ENCODE measurements at places on chromosomes 16 and 17. TPM values are rescaled to one million over a fixed set of nuclear protein-coding genes. Genes with fewer than 3 reads are reported as not detected.
A peak's percentile ranks its signal among the peaks of the same experiment; 100 is the strongest.

Gene TMEM238L
- not detected for total RNA-seq

Gene CDRT15
- not detected for total RNA-seq

GRCh38 chr17:12768255-12768654 is 21.0 kb upstream of the ARHGAP44 start:
- no peak for DNase-seq

DNA sequence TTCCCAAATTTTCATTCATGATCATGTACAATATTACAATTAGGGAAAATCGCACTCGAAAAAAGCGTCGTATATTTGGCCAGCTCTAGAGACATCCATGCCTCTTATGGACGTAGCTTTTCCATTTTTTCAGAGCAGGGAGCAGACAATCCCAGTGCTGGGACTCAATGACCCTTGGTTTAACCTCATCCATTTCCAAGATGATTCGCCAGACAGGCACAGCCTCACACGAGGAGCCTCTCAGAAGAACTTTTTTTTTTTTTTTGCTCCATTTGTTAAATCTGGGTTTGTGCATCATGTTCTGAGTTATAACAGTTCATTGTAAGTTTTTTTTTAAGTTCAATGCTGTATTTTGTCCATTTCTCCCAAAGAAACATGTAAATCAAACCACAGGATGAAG is 92.1 kb downstream of the ZDHHC7 start:
- no peak for DNase-seq

DNA sequence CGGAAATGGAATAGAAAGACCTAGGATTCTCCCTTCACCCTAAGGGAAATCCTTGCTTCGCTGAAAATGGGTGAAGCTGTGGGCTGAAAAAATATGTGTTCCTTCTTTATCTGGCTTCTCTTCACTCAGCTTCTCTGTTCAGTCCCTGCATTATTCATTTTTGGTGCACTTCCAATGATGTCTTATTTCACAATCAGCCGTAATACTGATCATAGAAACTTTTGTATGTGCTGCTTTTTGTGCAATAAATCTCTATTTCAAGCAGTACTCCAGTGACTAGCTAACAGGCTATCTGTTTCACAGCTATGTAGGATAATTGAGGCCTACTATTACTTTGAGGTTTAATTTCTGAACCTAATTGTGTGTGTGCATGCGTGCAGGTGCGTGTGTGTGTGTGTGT is 144.6 kb downstream of the FOXL1 start:
- DNase-seq = no peak

Gene SYNGR3
- 1.6 TPM for total RNA-seq

DNA sequence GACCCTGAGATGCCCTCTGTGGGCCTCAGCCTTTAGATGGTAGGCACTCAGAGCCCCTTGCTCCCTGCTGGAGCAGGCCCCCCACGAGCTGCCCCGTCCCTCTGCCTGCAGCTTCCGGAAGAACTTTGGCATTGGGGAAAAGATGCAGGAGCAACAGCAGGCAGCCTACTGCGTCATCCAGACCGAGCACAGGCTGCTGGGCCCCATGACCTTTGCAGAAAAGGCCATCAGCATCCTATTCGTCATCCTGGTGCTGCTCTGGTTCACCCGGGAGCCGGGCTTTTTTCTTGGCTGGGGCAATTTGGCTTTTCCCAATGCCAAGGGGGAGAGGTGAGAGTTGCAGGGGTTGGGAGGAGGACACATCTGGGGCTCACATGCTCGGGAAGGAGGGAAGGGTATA is 12.7 kb upstream of the FOXN1 start:
- no peak for DNase-seq

DNA sequence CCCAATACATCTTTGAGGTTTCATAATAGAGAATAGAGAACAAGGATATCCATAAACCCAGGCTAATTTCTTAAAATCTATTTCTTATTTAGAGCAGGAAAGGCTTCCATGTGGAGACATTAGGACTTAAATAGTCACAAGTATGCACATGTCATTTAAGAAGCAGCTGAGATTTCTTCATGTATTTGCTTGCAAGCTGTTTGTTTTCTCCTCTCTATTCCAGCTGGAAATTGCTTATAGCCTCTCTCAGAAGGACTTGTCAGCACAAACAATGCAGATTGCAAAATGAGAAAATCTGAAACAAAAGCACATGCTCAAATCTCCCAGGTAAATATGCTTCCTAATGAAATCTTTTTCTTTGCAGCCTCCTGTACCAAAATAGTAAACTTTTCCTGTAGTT is 1473.1 kb downstream of the CDH8 start:
- no peak for DNase-seq

DNA sequence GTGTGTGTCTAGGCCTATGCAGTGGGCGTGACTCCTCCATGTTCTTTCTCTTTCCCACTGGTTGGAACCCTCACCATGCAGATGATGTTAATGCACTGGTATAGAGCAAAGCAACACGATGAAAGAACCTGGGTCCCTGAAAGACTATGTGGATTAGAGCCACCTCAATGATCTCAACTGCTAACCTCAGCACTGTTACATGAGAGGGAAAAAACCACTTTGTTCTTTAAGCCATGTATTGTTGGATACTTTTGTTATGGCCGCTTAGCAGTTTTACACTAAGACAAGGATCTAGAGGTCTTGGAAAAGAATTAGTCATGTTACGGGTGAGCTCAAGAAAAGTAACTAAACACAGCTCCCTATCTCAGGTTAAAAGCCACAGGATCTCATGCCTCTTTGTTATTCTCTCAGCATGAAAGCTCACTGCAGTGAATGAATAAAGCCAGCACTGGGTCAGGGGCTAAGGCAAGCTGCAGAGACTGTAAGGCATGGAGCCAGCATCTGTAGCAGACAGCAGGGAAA is 56.6 kb upstream of the RBBP6 start:
- no peak for DNase-seq

DNA sequence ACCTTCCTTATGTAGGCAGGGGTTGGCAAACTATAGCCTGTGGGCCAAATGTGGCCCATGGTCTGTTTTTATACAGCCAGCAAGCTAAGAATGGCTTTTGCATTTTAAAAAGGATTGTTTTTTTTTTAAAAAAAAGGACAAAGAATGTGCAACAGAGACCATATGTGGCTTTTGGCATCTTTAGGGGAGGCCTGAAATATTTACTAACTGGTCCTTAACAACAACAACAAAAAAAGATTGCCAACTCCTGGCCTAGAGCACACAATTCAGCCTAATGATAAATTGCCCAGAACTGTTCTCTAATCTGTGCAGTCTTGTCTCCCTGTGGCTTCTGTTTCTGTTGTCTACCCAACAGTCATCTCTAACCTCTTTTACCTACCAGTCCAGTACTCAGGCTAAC is 67.1 kb downstream of the SSH2 start:
- DNase-seq = no peak

- no peak for DNase-seq
Observed at GRCh38 chr17:57466017-57466471, 209.7 kb downstream of the MSI2 start.

DNA sequence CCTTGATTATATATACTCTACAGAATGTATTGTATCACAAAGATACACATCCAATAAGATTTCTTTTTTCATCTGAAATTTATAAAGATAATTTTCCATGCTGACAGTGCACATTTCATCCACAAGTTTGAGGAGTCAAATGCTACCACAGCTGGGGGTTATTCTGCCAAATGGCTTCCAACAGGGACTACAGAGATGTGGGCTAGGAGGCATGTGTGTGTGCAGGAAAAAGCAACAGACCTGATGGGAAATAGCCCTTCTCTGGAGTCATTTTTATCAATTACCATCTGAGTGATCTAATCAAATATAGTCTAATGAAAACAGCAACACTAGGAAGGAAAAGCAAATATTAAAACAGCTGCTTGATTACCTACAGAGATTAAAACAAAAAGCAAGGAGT is 290.5 kb downstream of the CEP112 start:
- no peak for DNase-seq

DNA sequence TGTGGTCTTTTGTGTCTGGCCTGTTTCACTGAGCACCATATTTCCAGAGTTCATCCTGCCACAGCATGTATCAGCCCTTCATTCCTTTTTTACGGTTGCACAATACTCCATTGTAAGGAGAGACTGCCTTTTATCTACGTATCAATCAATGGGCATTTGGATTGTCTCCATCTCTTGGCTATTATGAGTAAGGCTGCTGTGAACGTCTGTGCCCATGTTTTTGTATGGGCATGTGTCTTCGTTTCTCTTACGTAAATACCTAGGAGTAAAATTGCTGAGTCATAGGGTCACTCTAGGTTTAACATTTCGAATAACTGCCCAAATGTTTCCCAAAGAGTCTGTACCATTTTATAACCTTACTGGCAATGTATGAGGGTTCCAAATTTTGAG is 202.8 kb upstream of the FOXF1 start:
- no peak for DNase-seq

Gene TXNDC17
- 95.4 TPM for total RNA-seq

DNA sequence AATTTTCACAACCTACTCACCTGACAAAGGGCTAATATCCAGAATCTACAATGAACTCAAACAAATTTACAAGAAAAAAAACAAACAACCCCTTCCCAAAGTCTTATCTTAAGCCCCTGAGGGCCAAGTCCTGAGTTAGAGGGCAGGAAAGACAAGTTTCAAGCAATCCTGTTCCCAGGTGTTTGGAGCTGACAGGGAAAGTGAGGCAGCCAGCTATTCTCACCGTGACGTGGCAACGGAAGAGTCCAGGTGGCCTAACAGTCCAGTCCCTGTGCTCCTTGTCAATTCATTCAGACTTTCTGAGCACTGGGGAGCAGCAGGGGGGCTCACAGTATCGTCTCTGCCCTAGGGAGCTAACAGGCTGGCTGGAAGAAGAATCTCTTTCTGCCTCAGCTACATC is 89.7 kb upstream of the RCVRN start:
- DNase-seq = no peak

DNA sequence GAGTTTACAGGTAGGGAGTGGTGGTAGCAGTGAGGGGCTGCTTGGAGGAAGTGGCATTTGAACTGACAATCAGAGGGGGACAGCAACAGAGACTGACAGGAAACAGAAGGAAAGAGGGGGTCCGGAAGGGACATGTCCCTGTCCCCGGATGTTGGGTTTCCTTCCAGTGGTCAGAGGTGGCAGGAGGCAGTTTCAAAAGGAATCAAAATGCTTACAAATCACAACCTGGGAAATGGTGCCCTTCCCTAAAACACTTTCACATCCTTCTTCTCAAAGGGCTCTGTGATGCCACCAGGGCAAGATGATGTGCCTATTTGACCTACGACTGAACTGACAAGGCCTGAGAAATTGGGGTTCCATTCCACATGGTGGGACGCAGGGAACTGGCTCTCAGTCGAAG is 19.7 kb downstream of the ADGRG1 start:
- DNase-seq = no peak

DNA sequence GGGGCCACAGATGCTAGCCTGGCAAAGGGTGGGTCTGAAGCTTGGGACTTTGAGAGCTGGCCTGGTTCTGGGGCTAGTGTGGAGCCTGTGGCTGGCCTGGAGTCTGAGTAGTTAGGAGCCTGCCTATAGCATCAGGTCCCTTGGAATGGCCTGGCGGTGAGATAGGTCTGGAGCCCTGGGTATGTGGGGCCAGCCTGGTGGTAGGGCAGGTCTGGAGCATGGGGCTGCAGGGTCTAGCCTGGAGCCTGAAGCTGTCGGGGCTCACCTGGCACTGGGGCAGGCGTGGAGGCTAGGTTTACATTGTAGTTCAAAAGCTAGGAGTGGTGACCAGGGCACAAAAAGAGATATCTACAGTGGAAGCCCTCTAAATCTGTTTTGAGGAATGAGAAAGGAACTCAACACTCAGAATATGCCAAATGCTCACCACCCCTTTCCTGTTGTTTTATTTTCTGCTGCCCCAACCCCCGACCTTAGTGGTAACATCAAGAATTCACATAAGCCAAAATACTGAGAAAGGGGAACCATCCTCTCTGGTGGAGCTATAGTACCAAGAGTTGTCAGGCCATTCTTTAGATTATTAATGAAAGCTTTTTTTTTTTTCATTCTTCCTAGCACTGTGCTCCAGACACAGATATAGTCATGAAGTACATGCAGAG is 100.3 kb downstream of the TANC2 start:
- no peak for DNase-seq

DNA sequence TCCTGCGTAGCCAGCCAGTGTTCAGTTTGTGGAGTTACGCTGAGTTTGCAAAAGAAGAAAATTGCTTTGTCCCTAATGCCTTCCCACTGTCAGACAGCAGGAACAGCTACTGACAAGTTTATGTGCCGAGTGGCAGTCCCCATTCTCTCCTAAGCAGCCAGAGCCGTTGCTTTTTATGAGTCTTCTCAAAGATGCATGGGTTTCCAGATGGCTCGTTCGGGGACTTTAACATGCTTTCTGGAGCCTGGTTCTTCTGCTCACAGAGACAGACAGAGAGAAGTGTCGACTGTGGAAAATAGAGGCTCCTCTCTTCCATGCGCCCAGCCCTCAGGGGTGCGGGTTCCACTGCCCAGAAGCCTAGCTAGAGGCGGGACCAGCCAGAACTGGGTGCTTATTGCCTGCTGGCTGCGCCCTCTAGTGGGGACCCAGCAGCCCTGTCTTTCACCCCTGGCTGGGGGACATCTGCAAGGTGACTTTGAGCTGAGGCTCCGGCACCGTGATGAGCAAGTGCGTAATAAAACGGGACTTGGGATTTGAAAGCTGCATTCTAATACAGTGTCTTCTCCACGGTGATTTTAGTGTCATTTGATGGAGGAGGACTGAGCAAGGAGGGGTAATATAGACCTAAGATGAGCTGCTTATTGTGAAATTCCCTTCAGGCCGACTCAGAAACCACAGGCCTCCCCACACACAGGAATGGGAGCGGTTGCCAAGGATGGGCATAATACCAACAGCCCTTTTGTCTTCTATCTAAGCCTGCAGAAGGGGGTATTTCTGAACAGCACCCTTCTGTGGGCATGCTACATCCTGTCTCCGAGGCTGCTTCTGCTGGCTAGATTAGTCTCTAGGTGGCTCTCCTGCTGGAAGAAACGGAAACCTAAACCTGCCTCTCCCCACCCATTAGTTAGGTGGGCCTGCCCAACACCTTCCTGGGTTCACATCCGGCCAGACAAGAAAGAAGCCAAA is 73.1 kb downstream of the CCDC182 start:
- peak; percentile 41 for DNase-seq

GRCh38 chr16:87968541-87968940 is 17.3 kb downstream of the BANP start:
- no peak for DNase-seq

Gene ITGA3
- total RNA-seq = 99.8 TPM

Gene ODAD4
- 0.19 TPM for total RNA-seq
